ENCODE measurements at places on chromosomes 5 and 9.

GRCh38 chr9:26863074-26863473 is 29.5 kb downstream of the CAAP1 start:
- no peak for DNase-seq

- DNase-seq = no peak
Measured at GRCh38 chr5:71864730-71865601, 145.9 kb downstream of the CARTPT start.

DNA sequence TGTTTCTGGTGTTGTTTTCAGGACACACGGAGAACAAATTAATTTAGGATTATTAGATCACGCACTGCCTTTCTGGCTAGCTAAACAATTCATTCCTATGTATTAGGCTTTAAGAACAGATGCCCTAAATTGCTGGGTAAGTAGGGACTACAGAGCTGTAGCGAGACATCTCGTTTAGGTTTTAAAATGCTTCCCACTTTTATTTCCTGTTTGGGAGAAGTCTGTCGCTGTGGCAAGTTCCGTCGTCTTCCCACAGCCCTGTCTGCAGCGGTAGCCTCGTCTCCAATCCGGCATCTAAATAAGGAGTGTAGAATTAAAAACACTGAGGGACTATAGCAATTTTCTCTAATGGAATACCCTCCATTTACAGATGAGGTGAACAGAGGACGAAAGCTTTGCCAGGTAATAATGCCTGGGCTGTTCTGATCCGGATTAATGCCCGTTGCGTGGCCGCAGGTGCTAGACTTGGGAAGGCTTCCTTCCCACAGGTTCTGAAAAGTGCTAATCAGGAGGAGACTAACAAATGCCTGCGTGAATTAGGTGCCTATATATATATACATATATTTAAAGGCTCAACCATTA is 1.3 kb upstream of the TRIM36 start:
- no peak for DNase-seq

GRCh38 chr5:169127431-169127830 is 173.5 kb downstream of the SLIT3 start:
- DNase-seq = no peak

- DNase-seq = no peak
Measured at GRCh38 chr9:82057805-82058204, 69.2 kb downstream of the SPATA31D1 start.

DNA sequence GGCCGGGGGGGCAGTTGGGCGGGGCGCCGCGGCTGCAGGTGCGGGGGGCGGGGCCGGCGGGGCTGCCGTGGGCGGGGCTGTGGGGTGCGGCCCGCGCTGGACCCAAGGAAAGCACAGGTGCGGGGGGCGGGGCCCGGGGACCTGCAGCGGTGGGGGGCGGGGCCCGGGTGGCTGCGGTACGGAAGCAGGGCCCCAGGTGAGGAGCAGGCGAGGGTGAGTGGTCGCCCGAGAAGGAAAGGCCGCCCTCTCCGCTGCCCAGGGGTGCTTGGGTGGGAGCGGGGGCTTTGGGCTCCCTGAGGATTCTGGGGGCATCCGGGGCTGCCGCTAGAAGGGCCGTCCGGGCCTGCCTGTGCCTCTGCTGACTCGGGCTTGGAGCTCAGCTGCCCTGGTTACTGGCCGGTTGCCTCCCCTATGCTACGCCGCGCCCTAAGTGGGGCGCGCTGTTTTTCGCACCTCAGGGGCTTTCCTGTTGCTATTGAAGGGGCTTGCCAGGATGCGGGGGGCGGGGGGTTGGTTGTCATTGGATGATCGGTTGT is 767 bp downstream of the RALGPS1 start:
- DNase-seq = peak; percentile 63

GRCh38 chr5:109688630-109688969 is 1.1 kb upstream of the MAN2A1 start:
- no peak for DNase-seq

DNA sequence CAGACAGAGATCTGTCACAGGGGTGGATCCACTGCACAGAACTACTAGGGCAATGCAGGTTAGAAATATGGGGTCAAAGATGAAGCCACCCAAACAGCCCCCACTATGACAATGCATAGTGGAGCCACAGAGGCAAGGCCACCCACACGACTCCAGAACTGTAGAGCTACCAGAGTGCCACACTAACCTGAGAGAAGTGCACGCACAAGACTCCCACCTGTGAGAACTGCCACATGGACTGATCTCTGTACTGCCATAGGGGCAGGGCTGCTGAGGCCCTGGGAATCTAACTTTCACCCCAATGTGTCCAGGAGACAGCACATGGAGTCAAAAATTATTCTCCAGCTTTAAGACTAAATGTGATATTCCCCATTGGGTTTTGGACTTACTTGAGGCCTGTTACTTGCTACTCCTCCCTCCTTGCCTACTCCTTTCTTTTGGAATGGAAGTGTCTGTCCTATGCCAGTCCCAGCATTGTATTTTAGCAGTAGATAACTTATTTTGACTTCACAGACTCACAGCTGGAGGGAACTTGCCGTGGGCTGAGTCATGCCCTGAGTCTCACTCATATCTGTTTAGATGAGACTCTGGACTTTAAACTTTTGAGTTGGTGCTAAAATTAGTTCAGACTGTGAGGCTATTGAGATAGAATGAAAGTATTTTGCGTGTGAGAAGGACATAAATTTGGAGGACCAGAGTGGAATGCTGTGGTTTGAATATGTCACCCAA is 853.3 kb downstream of the MAT2B start:
- no peak for DNase-seq

GRCh38 chr5:8013948-8014710 is 145.2 kb downstream of the MTRR start:
- DNase-seq = no peak

DNA sequence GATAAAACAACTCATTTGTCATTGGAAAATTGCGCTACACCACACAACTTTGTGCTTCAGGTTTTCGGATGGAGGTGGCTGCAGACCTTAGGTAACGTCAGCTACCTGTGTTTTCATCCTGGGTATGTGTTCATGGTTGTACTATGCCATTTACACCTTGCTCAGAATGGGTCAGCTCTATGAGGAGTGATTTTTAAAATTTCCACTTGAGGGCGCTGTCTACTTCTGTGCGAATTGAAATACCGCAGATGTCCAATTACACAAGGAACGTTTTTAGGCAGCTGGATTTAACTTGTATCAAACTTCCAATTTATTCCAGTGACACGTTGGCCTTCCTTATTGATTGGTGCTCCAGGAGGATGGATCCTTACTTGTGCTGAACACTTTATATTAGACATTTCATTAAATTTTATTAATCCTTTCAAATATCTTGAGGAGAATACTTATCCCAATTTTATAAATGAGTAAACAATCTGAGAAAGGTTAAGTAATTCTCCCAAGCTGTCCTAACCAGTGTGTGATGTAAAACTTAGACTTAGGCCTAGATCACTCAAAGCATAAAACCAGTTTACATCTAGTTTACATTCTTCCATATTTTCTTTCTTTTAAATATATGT is 23.4 kb downstream of the DMRTA1 start:
- DNase-seq = no peak

DNA sequence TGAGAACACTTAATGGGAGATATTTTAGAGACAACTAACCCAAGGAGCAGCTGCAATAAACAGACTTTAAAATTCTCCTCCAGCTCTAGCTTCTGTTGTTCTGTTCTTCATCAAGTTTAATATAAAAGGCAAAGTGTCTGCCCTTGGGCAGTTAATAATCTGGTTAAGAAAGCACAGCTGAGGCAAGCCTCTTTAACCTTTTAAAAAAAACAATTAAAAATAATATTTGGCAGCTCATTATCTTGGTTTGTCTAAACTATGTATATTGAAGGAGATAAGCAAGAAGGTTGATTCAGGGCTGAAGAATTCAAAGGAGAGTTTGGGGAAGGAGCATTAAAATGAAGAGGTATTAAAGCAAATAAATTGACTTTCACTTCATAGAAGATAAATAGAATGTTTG is 75.4 kb downstream of the TSSK1B start:
- DNase-seq = no peak

DNA sequence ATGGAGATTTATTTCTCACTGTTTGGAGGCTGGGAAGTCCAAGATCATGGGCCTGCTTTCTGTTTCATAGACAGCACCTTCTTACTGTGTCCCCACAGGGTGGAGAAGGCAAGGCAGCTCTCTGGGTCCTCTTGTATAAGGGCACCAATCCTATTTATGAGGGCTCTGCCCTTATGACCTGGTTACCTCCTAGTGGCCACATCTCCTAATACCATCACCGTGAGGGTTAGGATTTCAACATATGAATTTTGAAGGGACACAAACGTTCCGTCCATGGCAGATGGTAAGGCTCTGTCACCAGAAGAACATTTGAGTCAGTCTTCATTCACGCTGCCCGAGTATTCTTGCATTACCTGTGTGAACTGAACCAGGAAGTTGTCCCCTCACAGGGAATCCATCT is 48.4 kb downstream of the ANKRD33B start:
- no peak for DNase-seq

GRCh38 chr5:96835791-96836191 is 28.0 kb upstream of the ERAP1 start:
- no peak for DNase-seq

DNA sequence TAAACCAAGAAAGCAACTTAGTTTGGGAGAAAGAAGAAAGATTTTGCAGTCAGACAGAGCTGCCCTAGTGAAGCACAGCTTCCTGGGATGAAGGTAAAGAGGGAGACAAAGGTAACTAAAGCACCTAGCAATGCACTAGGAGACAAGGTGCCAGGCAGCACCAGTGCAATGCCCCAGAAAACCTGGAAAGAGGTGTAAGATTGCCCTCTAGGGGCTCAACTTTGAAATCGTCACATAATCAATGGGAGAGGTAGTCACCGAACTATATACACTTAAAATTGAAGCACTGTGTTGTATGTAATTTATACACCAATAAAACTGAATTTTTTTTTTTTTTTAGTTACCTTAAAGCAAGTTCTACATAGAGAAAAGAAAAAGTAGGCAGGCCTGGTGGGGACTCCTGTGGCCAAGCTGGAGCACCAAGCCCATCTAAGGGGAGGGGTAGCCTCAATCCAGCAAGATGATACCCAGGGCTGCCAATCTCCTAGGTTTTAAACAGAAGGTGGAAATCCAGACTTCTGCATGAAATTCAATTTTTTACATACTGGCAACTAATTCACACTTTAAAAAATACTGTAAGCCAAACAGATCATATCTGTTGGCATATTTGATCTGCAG is 48.2 kb downstream of the CDK5RAP2 start:
- DNase-seq = no peak

- DNase-seq = no peak
Measured at GRCh38 chr9:92682269-92682668, 12.3 kb upstream of the IPPK start.

DNA sequence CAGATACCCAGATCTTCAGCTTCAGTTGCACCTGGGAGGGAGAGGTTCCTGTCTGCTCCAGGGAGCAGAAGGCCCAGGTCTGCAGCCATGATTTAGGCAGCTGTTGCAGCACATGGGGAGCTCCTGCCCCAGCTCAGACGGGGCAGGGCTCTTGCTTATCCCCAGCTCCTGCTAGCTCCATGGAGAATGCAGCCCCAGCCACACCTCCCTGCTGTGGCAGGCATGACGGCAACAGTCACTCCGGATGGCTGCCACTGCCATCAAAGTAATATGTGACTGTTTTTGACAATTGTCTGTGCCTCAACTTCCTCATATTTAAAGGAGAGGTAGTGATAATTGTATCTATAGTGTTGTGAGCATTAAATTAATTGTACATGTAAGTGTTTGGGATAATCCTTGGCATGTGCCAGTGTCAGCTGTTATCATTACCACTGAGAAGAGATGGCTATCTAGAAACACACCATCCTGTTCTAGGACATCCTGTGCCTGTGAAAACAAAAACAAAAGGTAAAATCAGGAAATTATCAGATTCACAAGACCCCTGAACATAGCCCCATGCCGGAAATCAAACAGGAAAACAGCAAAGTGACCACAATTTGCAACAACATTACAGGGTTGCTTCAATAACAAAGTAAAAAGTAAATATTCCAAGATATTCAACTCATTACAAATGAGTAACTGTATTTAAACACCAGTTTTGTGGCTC is 1048.8 kb upstream of the ACO1 start:
- no peak for DNase-seq

GRCh38 chr5:77569409-77569808 is 69.1 kb downstream of the OTP start:
- no peak for DNase-seq

- no peak for DNase-seq
Measured at GRCh38 chr5:145062280-145063062, 772.7 kb downstream of the PRELID2 start.

GRCh38 chr5:1557114-1557873 is 33.5 kb upstream of the LPCAT1 start:
- no peak for DNase-seq

GRCh38 chr9:125427556-125427955 is 165.9 kb downstream of the GAPVD1 start:
- no peak for DNase-seq

DNA sequence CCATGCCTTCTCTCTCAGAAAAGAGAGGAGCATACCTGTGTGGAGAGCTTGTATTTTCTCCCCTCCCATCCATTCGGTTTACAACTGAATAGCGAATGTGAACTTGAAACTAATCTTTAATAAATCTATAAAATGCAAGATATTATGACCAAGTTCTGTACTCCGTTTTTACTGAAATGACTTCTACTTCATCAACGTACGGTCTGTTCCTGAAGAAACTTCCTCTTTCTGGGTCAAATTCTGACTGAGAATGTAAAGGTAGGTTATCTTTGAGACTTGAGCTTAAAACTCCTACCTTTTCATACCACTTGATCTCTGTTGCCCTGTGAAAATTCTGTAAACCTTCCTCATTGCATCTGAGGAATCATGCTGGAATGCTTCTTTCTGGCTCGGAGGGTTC is 4.2 kb upstream of the CTNNAL1 start:
- no peak for DNase-seq

GRCh38 chr9:72574156-72574810 is 52.9 kb downstream of the TMC1 start:
- no peak for DNase-seq

- DNase-seq = no peak
Measured at GRCh38 chr9:130034570-130034969, 8.4 kb downstream of the FNBP1 start.

DNA sequence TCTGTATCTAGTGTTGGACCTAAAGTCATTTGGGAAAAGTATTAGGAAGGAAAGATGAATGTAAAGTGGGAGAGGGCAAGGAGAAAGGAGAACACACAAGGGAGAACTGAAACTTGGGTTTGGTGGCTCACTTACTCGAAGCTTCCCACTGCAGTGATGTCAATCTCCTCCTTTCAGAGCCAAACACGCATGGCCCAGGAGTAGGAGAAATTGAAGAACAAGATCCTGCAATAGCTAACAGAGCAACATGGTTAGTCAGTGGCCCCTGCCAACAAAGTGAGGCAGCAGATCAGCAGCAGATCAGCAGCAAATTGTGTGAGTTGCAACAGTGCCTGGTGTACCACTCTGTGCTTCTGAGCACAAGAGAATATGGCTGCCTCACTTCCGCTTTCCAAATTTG is 366.4 kb downstream of the PSAT1 start:
- no peak for DNase-seq

DNA sequence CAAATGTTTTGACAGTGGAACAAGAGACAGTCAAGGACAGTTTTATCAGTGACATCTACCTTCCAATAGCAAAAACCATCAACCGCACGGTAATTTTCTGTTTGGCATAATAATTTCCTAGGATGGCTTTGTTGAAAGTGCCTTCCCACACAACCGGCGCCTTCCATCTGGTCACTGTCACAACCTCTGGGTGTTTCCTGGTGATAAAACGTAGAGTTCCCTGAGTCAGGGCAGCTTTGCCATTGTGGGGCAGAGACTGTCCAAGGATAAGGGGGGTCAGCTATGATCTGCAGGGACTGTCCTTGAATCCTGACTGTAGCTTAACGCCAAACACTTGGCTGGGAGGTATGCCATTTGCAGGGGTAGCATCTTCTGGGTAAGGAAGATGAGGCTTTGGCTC is 47.6 kb downstream of the GGTA1 start:
- DNase-seq = no peak
